ENCODE measurements at places on chromosomes 3 and 15.

DNA sequence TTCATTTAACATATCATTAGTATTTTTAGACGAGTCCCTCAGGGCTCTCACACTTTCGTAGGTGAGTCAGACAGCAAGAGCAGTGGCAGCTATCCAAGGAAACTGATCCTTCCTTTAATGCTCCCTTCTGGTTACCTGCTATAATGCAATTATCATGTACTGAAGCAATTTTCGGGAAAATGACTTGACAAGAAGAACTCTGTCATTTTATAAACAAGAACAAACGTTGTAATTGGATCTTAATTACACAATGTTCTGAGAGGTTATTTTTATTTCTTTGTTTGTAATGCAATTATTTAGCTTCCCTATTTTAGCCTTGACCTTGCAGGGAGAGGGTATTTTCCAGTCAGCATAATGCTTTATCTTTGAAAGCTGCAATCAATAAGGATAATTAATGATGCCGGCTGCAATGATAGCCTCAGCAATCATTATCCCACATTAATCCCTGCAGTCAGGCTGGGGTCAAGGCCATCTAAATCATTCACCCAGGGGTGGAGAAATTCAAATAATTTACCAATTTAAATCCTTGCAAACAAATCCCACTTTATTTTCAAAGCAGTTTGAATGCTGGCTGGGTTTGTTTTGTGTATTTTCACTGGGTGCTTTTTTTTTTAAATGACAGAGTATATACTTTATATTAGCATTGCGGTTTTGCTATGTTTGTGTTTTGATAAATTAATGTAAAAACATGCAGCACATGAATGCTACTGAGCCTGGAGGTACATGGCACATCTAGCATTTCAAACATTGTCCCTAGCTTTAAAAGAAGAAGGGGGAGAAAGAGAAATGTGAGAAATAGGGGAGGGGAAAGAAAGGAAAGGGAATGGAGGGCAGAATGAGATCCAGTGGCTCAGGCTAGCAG is 249.9 kb downstream of the SHOX2 start:
- no peak for DNase-seq

- no peak for DNase-seq
Observed at GRCh38 chr3:31166249-31166885, 271.9 kb upstream of the GADL1 start.

GRCh38 chr3:135752851-135753250 is 212.7 kb upstream of the PPP2R3A start:
- peak; percentile 36 for DNase-seq

- no peak for DNase-seq
Observed at GRCh38 chr3:46380471-46381221, 9.9 kb downstream of the CCR5 start.

DNA sequence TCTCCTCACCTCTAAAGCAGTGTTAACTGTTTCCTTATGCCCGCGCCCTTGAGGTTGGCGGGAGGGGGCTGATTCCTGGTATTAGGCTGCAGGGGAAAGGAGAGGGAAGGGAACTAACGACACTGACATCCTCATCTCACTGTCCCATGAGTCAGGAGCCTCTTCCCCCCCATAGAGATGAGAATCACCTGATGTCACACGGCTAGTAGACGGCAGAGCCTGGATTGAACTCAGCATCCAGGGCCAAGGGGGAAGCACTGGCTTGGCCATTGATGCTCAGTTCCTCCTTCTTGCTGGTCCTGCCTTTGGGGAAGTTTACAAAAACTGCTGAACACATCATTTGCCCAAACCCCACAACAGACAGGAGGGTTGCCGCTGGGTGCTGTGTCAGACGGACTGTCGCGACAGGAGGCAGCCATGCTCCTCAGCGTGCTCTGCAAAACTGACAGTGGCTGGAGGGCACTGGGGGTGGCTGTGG is 38.5 kb downstream of the IDH2 start:
- no peak for DNase-seq

DNA sequence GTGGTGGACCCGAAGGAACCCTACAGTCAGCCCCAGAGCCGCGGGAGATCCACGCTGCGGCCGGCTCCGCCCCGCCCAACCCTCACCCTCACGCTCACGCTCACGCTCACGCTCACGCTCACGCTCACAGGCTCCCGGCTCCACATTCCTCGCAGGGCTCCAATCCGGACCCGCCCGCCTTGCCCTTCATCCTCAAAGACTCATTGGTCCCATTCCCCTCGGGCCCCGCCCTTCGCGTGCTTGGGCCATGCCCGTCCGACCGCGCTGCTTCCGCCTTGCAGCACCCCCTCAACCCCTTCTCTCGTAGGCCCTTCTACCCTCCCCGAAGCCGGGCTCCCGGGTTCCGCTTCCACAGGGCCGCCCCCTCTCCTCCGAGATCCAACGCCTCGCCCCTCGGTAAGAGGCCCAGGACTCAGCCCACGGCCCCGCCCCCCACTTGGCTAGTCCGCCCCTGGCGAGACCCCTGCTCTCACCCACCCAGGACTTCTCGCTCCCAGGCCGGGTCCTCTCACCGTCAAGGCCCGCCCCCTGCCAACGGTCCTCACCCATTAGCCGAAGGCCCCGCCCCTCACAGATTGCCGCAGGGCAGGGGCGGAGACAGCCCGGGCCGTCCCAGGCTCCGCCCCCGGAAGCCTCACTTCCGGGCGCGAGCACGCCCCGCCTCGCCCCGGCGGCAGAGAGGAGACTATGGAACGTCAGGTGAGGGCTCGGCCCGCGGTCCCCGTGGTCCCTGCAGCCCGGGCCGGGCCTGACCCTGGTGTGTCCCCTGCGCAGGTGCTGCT is at the start of gene APEH:
Gene APEH, plus strand, starts transcription at position 637 of the 782 bp plus-strand sequence. Its CDS starts 51 bp downstream, at position 688.
- DNase-seq: peak; percentile 100

DNA sequence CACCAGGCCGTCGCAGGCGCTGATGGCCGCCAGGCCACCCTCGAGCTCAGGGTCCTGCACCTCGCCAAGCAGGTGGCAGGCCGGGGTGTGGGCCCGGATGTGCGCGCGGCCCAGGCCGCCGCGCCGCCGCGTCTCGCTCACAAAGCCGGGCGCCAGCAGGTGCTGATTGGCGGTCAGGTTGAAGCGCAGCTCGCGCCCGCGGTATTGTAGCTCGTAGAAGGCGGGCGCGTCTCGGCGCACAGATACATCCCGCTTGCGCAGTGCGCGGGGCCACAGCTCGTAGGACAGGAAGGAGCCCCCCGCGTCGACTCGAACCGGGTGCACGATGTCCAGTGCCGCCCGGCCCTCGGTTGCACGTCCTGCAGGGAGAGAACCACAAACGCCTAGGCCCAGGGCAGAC is 11.1 kb downstream of the ADAMTS7 start:
- DNase-seq: peak; percentile 54

DNA sequence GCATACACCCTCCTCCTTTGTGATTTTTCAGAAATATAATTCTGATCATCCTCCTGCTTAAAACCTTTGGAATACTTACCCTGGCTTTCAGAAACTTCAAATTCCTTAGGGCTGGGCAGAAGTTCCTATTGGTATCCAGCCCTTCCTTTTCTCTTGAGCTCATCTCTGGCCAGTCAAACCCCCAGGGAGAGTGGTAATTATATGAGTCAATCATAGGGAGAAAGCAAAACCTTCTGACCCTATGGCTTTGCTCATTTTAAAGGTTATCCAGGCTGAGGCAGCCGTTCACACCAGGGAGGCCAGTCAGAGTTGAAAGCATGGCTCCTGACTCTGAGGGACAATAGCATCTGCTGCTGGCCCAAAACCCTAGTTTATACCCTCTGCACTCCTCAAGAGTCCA is 23.9 kb upstream of the CTNNB1 start:
- no peak for DNase-seq

DNA sequence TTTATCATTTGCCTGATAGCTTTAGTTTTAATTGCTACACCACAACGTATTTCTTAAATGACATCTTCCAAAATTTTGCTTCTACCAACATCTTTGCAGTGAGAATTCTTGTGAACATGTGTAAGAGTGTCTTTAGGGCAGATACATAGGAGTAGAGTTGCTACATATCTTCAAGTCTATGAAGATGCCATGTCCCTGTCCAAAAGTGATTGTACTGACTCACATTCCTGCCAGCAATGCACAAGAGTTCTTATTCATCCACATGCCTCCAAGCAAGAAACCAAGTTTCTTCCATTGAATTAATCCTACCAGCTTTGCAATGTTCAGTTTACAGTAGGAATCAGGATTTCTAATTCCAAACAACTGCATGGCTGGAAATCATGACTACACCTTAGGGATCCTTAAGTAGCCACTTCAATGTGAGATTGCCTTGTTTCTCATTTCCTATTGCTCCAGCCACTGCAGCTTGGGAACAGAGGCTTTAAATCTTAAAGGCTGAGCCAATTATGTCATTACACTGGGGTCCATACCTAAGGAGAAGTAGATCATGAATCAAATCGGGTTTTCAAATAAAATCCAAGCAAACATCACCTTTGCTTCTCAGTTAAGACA is 44.5 kb downstream of the BCL2L10 start:
- no peak for DNase-seq

DNA sequence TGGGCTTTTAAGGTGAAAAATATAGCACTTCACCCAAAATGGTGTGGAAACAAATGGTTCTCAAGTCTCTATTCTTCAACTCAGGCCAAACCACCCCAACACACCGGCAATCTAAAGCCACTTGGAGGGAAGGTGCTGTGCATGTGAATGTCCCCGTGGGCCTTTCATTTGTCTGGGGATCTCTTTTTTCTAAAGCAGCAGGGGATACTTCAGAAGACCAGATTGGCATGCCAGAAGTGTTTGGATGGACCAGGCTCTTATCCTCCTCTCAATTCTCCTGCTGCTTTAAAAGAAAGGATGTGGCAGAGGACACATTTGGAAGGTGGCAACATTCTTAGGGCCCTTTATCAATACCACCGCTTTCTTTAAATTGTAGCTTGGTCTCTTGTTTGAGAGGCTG is 193.1 kb downstream of the MEIS2 start:
- peak; percentile 69 for DNase-seq

DNA sequence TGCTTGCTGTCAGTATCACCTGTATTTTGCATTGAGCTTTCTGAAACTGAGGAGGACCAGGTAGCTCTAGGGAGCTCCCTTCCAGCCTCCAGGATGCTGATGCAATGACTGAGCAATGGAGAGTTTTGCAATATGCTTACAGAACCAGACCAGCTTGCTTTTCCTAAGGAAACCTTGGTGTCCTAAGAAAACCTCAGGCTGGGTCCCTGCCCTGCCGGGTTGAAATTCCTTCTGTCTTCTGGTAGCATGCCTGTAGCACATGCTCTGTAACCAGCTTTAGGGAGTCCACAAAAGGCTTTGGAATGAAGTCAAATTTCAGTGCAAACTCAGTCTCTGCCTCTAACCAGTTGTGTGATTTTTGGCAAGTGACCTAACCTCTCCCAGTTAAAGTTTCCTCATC is 65.8 kb upstream of the GSK3B start:
- no peak for DNase-seq

GRCh38 chr3:127800508-127800907 is 21.8 kb downstream of the MGLL start:
- DNase-seq: no peak

DNA sequence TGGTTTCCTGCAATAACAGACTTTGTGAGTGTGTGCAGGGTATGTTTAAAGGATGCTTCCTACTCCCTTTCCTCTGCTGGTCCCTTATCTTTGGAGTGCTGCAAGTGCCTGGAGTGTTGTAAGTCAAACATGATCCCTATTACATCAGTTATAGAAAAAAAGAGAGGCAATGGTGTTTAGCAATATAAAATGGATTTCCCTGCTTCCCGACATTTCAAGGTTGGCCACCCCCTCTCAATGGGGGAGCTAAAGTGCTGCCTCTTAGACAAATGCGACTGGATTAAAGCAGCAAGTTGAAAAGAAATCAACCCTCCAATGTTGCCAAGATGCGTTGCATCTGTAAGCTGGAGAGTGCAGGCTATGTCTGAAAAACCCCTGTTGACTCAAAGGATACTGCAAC is 203.1 kb upstream of the WNT5A start:
- peak; percentile 16 for DNase-seq

GRCh38 chr15:76181705-76182107 is 121.9 kb downstream of the TMEM266 start:
- no peak for DNase-seq
